ENCODE measurements at places on chromosomes 16 and 17.
A peak's percentile ranks its signal among the peaks of the same experiment; 100 is the strongest.

GRCh38 chr16:53111078-53111791, 56.4 kb downstream of the CHD9 start:
- no peak for DNase-seq

DNA sequence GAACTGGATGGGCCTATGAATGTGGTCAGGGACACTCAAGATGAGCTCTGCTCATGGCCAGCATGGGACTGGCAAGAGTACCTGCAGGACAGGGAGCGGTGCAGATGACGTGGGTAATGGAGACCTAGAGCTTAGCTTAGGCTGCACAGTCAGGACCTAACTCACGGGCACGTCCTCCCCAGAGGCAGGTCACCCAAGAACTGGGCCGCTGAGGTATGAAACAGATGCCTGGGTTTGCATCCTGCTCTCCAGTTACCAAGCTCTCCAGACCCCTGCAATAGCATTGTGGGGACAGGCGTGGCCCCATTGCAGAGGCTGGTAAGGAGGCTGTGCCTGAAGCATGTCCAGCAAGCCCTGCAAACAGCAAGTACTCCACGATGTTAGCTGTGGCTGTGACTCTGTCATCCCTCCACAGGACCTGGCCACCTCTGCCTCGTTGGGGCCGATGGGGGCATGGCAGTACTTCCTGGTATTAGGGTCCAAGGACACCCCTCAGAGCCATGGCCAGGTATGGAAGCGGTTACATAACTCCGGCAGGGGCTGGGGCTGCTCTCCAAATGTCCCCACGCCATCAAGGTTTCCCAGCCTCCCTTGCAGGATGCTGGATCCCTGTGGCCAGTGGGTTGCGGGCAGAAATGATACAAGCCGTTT, 37.5 kb upstream of the RBFOX3 start:
- no peak for DNase-seq

- peak; percentile 55 for DNase-seq
These were observed 935 bp downstream of the USP32 start for GRCh38 chr17:60390925-60391470.

DNA sequence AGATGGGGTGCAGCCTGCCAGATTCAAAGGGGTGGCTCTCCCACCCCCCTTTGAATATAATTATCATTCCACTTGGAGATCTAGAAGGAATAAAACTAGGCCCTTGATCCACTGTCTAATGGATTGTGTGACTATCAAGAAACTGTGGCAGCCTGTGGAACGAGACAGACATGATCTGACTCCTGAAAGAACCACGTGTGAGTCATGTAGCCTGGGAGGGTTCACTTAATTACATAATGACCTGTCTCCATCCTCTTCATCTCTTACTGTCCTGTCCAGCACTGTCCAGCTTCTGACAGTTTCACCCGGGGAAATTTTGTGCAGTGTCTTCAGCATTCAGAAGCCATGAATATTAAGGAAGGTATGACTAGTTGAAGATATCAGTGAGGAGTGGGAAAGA, 43.3 kb upstream of the CDH13 start:
- peak; percentile 10 for DNase-seq

GRCh38 chr17:4972752-4973151, 5.1 kb upstream of the SPAG7 start:
- DNase-seq = no peak

DNA sequence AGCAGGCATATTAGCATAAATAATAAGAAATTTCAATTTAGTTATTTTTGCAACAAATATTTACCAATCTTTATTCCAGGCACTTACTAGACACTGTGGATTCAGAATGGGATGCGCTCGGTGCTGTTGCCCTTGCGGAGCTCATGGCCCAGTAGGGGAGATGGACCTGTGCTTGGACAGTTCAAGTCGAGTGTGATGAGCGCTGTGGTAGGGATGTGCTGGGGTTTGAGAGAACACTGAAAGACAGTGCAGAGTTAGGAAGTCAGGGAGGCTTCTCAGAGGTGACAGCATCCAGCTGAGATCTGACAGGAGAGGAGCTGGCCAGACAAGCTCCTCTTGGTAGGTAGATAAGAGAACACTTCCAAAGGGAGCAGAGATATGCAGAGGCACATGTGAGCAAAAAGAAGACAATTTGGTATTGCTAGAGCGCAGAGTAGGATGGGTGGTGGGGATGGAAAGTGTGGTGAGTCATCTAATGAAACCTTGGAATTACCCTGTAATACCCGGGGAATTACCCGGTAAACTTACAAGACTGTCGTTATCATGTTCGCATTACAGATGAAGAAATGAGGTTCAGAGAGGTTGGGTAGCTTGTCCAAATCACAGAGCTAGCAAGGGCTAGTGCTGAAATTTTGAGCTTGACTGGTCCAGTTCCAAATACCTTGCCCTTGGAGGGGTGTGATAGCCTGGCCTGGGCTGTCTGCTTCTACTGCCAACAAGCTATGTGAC, 298.1 kb upstream of the N4BP1 start:
- peak; percentile 50 for DNase-seq

Data from M059J (cell line).